Omental fat pad (tissue), 4 donors: ENCODE measurements at places on chromosomes 3 and 15.

DNA sequence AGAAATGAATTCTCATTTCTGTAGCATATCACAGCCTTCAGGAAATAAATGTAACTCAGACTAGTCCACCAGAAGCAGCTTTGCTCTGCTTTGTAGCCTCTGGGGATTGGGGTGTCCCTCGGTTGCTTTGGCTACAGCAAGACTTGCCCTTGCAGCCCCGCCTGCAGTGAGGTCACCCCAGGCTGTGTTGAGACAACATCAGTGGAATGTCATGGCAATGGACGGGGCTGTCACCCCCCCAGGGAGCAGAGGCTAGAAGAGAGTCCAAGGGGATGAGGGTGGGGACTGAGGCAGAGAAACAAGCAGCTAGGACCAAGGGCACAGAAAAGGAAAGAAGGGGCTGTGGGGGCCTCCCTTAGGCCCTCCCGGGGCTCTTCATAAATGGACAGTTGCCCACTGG lies 854 bp downstream of the CLEC3B start:
- no peak for DNase-seq

GRCh38 chr15:68106656-68107055 lies 52.5 kb downstream of the PIAS1 start:
- DNase-seq: no peak

DNA sequence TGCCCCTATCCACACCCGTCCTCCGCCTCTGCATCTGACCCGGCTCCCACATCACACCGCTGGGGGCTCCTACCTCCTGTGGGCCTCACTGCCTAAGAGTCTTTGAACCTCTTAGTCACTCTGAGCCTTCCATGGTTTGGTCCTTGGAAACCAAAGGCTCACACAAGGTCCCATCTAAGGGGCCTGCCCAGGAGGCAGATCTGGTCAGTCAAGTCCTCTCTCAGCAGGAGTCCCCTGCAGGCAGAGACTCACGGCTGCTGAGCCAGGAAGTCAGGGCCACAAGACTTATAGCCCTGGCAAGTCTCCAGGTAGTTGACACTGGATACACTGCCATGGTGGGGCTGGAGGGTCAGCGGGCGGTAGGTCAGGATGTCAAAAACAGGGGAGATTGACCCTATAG lies 31.2 kb upstream of the ALDH1L1 start:
- no peak for DNase-seq

DNA sequence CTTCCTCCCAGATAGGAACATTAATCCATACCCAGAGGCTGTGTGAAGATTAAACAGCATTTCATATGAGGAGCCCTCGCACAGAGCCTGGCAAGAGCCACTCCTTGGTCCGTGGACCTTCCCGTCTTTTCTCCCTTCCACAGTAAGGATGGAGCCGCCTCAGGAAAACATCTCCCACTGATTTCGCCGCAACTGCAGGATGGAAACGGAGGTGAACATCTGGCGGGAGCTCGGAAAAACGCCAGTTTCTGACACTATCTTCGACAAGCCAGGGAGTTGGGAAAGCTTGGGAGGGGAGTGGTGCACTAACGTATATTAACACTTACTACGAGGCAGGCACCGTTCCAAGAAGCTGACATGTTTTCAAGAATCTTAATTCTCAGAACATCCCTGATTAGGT lies 157.9 kb downstream of the XXYLT1 start:
- DNase-seq: no peak

DNA sequence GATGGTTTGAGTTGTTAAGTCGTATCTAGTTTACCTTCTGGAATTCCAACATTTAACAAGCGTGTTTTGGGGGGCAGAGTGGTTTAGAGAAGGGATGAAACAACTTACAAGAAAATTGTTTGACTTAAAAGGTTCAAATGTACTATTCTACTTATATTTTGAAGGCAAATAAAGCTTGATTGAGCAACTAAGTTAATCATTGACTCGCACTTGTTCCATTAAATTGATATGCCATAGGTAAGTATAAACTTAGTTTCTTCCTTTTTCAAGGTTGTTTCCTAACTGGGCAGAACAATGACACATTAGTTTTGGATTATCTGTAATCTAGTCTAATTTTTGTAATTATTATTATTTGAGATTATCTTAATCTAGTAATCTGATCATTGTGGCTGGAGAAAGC lies 48.3 kb upstream of the CPNE4 start:
- DNase-seq: no peak

DNA sequence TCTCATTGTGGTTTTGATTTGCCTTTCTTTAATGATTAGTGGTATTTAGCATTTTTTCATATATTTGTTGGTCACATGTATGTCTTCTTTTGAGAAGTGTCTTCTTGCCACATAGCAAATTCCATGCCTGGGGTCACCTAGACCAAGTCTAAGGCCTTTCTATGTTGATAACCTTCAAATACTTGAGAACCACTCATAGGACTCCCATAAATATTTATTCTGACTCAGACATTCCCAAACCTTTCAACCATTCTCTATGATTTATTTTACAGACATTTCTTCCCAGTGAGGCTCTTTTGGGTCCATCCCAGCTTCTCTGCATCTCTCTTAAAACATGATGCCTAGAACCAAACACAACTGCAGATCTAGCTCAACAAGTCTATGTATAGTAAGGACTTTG lies 69.2 kb downstream of the ATP8B4 start:
- no peak for DNase-seq

- no peak for DNase-seq
Measured at GRCh38 chr3:108153451-108153981, 62.7 kb upstream of the CD47 start.

DNA sequence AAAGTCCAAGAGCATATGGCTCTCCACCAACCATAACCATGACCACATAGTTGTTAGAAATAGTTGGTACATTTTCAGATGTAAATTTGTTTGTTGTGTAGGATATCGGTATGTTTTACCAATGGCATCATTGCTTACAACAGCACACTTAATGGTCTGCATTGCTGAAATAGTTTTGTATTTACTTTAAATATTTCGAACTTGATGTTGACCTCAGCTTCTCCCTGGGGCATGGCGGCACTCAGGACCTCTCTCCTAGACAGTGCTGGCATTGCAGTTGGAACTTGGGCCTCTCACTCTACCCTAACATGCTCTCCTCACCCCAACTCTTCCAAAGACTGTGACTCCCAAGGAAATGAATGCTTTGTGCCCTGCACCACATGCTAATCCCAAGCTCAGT lies 5.0 kb downstream of the SLC22A13 start:
- no peak for DNase-seq

DNA sequence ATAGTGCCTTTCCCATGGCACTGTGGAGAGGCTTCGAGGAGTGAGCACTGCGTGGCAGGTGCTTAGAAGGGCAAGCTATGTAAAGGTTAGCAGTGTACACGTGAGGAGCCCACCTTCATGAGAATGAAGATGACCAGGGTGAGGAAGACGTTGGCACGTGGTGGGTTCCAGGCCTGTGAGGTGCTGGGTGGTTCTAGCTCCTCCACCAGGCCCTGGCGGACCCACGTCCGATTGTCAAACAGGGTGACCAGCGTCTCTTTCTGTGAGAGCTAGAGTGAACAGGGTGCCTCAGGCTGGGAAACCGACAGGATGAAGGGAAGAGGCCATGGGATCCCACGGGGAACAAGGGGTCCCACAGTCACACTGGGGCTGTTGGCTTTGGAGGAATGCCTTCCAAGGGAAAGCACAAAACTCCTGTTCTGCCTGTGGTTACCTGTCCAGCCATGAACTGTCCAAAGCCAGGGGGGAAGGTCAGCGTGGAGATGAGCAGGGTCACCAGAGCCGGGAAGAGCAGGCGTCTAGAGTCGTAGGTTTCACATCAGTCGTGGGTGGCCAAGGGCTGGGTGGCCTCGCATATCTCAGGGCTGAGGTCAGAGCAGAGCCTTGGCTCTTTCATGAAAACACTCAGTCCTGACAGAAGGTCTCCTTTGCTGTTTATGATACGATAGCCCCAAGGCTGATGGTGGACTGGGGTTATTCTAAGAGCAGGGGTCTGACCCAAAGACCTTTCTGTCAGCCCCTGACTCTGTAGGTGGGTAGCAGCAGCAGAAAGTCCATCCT lies 6.0 kb downstream of the CLCN2 start:
- DNase-seq: no peak

GRCh38 chr3:122662505-122662904 lies 18.1 kb upstream of the PARP14 start:
- DNase-seq: no peak

GRCh38 chr3:14946236-14946635 lies 1.1 kb upstream of the NR2C2 start:
- no peak for DNase-seq

DNA sequence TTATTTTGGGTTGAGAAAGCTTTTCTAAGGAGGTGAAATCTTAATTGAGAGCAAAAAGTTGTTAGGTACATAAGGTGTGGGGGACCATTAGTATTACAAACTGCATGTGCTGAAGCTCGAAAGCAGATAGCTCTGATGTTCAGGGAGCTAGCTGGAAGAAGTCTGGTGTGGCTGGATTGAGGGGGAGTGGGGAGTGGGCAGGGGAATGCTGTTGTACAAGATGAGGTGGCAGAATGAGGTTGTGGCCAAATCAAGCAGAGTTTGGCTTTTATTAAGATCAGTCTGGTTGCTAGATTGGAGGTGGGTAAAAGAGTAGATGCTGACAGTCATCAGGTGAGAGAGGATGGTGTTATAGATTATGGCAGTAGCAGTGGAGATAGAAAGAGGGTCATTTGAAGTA lies 32.1 kb downstream of the UBE2E2 start:
- DNase-seq: no peak

GRCh38 chr3:10026084-10026890 lies at the start of gene FANCD2:
Gene FANCD2 (plus strand): TSS chr3:10026437. CDS start chr3:10028658, 2,221 bp downstream.
- peak; percentile 70 for DNase-seq

DNA sequence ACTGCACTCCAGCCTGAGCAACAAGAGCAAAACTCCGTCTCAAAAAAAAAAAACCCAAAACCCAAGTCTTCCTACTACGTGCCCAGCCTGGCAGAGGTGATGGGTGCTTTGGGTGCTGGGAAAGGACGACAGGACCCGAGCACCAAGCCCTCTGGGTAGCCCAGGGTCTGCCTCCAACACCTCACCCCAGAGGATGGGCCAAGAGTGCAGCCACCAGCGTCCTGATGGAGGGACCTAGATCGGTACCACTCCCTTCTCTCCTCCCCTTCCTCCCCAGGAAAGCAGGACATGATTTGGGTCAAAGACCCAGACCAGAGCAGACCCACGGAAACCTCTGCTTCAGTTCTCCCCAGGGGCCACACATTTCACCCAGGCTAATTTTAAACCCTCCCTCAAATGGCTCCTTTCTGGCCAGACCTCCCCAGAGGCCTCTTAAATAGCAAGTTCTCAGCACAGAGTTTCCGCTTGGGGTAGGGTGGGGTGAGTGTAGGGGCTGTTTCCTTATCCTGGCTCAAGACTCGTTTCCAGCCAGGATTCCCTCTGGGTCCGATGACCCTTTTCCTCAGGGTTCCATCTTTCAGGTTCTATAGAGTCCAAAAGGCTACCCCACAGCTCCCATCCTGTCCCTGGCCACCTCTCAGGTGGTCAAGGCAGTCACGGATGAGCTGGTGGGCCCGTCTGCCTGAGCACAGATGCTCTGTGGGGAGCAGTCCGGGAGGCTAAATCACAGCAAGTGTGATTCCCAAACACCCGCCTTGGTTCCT lies 20.5 kb downstream of the RBPMS2 start:
- DNase-seq: no peak

DNA sequence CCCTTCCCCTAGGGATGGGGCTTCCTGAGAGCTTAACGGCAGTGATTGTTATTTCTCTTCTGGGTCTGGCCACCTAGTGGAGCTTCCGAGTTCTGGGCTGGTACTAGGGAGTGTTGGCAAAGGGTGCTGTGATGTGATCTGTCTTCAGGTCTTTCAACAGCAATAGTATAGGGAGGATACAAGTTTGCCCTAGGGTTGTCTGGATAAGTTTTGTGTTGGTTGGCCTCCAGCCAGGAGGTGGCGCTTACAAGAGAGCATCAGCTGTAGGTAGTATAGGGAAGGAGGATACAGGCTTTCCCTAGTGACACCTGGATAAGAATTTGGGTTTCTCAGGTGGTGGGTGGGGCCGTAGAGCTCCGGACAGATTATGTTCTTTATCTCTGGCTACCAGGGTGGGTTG lies 19.2 kb upstream of the CPOX start:
- no peak for DNase-seq

- DNase-seq: no peak
Measured at GRCh38 chr3:122890720-122891220, 95.9 kb downstream of the SLC49A4 start.

DNA sequence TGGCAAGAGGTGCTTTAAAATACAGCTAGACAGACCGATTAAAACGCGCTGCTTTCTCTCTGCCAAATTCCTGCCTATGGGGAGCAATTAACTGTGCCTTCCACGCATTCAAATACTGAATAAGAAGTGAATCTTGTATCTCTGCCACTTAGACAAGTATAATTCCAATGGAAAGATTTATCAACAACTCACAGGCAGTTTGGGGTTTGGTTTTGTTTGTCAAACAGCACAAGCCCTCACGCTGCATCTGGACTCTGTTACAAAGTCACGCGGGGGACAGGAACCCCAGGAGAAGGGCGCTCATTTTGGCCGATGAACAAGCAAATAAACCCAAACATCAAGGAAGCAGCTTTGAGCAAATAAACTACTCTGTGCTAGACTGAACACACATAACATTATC lies 61.8 kb upstream of the TMCO5A start:
- no peak for DNase-seq

GRCh38 chr3:174613173-174613572 lies 246.0 kb upstream of the NAALADL2 start:
- DNase-seq: no peak

- DNase-seq: no peak
Measured at GRCh38 chr3:40858364-40859115, 333.8 kb downstream of the ZNF621 start.

DNA sequence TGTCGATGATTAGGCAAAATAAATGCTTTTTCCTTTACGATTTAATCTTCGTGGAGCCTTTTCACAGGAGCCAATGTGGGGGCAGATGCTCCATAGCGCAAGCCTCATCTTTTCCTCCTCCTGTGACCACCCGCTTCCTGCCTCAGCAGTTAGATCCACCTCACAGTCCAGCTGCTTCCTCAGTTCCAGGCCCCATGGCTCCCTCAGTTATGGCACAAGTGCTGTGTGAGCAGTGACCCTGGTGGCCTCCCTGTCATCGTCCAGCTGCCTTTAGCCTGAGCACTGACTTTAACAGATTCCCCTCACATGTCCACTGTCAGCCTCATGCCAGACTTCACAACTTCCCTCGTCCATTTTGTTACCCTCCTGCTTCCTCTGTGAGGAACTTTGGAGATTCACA lies 424.6 kb upstream of the GBE1 start:
- DNase-seq: no peak
